ENCODE measurements at places on chromosomes 12 and 14.

GRCh38 chr14:21121122-21121521 lies 20.3 kb downstream of the TMEM253 start:
- no peak for DNase-seq

DNA sequence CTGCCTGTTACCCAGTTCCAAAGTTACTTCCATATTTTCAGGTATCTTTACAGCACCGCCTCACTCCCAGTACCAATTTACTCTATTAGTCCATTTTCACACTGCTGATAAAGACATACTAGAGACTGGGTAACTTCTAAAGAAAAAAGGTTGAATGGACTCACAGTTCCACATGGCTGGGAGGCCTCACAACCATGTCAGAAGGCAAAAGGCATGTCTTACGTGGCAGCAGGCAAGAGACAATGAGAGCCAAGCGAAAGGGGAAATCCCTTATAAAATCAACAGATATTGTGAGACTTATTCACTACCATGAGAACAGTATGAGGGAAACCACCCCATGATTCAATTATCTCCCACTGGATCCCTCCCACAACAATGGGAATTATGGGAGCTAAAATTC lies 9.8 kb downstream of the AREL1 start:
- no peak for DNase-seq

GRCh38 chr14:69852531-69853321 lies 26.5 kb upstream of the SMOC1 start:
- peak; percentile 85 for DNase-seq

DNA sequence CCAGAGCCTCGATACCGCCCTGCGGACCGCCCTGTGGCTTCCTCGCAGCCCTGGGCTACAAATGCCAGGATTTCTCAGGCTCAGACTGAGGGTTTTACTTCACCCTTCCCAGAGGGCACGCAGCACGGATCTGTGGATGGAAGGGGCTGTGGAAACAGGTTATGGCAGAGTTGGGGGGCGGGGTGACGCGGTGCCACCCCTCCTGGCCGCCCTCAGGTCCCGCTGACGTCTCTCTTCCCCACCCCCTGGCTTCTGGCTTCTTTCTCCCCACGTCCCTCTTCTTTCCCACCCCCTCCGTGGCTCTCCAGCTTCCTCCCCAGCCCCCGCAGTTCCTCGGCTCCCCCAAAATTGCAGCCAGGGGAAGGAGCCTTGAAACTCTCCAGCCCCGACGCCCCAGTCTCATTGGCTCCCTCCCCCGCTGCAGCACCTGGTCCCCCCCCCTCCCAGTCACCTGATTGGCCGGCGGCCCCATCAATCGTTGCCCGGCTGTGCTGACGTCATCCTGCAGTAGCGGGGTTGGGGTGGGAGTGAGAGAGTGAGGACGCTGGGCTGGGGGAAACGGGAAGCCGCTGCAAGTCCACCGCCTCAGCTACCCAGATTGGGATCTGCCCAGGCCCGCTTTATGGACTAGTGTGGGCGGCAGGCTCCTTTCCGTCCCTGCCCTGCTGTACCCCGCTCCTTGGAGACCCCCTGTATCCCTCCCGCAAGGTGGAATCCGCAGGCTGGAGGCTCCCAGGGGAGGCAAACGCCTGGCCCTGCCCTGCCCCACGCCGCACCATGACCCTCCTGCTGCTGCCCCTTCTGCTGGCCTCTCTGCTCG lies at the start of gene CLSTN3:
Gene CLSTN3, plus strand, starts transcription at position 500 of the 820 bp plus-strand sequence. Its CDS starts 278 bp downstream, at position 778.
- DNase-seq, result peak; percentile 76

DNA sequence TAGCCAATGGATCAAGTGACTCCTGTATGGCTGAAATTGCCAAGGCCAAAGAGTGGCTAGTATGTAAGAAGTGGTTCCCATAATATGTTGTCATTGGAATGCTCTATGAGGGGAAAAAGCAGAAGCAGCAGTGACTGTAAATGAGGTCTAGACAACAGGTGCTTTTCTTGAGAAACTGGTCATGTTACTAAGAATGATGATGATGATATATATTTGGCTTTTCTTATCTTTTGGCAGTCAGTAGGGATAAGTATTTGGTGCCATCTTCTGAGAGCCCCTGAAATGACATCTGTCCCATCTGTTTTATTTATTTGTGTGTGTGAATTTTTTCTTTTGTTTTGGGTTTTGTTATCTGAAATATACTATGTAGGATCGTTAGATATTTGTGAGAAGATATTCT lies 141.7 kb downstream of the SYT1 start:
- DNase-seq, result no peak

DNA sequence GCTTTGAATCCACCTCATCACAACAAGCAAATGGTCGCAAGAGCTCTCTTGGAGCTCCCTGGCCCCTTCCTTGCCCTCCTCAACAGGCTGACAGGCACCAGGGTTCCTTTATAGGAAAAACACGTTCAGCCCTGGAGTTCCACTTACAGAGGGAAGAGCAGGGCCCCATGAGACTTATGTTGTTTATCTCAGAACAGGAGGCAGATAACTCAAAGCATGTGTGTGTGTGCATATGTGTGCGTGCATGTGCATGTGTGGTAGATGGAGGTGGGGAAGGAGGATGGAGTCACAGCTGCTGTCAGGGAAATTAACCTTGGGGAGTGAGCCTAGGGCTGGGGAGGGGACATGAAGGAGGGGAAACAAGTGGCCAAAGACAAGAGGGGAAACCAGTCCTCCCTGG lies 138.1 kb downstream of the DPF3 start:
- DNase-seq, result no peak

- DNase-seq, result no peak
These were observed 32.8 kb downstream of the GRIN2B start for GRCh38 chr12:13948621-13949020.

DNA sequence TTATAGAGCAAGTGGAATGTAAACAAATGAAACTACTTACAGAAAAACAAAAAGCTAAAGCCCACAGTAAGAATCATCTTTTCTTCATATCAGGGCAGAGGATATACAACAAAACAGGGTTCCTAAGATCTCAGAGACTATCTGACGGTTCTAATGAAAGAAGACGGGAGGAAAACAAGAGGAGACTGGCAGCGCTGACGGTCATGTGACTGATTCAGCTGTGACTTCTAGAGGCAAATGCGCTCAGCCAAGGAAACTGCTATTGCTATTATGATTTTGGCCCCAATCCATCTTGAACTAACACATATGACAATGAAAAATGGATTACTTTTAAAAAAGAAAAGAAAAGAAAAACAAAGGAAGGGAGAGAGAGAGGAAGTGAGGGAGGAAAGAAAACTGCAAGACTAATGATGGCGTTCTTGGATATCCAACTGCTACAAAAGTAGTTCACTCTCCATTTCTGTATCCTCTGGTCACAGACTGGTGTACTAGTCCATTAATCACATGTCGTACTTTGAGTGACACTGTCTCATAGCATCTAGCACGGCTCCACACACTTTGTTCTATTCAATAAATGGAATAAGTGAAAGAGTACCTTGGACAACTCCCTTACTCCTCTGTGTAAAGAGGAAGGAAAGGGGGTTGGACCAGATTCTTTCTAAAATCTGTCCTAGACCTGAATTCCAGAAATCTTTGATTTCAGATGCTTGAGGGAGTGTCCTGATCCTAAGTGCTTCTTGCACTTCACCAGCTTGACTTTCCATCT lies 119.3 kb downstream of the DAD1 start:
- DNase-seq, result no peak

- no peak for DNase-seq
These were observed 3.7 kb downstream of the SMOC1 start for GRCh38 chr14:69882915-69883314.

DNA sequence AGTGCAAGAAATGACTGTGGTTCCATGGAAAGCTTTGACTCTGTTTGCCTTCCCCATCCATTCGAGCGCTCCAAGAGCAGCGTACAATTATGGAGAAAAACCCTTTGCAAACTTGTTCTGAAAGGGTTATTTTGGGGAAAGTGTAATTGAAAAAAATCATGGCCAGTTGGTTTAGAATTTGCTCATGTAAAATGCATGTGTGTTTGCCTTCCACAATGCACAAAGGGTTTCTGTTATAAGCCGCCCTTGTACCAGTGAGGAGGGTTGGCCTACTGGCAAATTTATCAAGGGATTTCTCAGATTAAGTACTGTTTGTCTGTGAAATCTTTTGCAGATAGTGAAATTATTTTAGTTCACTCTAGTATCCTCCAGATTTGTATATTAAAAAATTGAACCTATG lies 62.7 kb upstream of the PELI2 start:
- no peak for DNase-seq

GRCh38 chr12:69936766-69937165 lies 111.7 kb downstream of the MYRFL start:
- DNase-seq, result no peak

GRCh38 chr12:74483057-74483456 lies 54.6 kb upstream of the ATXN7L3B start:
- DNase-seq, result no peak

GRCh38 chr12:82952946-82953345 lies 266.2 kb downstream of the TMTC2 start:
- no peak for DNase-seq

DNA sequence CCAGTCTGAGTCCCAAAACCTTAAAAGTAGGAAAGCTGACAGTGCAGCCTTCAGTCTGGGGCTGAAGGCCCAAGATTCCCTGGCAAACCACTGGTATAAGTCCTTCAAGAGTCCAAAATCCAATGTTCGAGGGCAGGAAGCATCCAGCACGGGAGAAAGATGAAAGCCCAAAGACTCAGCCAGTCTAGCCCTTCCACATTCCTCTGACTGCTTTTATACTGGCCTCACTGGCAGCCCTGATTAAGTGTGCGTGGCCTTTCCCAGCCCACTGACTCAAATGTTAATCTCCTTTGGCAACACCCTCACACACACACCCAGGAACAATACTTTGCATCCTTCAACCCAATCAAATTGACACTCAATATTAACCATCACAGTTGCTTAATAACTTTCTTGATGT lies 372.1 kb upstream of the CCDC196 start:
- no peak for DNase-seq

DNA sequence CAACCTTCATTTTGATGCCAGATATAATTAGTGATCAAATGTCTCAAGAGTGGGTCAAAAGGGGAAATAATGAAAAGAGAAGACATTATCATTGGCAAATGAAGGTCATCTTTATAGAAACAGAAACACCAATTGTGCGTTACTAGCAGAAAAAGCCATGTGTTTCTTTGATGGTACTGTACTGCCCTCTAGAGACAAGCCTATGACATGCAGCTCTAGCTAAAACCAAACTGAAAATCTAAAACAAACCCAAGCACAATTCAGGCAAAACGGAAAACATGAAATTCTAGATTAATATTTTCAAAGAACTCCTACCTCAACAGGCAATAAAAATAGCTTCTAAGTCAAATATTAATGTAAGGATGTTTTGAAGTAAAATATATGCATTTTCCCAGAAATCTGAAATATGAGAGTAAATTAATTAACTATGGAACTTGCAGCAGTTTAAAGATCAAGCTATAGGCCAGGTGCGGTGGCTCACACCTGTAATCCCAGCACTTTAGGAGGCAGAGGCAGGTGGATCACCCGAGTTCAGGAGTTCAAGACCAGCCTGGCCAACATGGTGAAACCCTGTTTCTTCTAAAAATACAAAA lies 115.4 kb downstream of the KLHL28 start:
- peak; percentile 41 for DNase-seq

GRCh38 chr14:99255621-99256482 lies 16.1 kb downstream of the BCL11B start:
- no peak for DNase-seq

DNA sequence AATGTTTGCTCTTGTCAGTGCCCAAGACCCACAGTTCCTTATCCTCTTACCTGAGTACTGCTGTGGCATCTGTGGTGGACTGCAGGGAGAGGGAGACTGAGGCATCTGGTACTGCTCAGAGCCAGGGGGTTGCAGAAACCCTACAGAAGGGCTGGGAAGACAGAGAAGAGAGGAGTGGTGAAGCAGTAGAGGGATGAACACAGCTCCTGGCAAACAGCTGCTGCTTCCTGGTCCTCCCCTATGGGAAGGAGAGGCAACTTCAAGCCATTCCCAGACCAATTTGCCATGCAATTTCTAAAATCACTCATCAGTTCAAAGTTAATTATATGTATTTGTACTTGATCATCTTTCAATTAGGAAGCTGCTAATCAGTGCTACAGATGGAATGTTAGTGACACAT lies 15.7 kb upstream of the STAC3 start:
- no peak for DNase-seq
